NCI-H1092 treated with DMSO at 0.1 percent for 48 hours (cell line): ENCODE measurements at places on chromosomes 2 and 18.

DNA sequence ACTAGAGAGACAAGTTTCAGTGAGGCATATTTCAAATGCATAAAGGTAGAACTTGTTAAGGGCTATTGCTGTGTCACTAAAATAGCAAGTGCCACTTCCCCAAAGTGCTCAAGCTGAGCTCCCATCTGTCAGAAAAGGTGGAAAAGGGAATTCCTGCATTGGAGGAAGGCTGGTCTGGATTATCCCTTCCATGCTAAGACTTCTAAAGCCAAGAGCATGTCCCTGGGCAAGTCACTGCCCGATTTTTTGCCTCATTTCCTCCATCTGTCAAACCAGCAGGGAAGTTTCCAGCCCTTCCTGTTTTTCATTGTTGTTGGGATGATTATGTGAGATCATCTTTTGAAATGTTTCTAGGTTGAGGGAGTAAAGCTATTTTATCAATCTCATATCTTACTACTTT lies 175.5 kb downstream of the SETBP1 start:
- DNase-seq = no peak

DNA sequence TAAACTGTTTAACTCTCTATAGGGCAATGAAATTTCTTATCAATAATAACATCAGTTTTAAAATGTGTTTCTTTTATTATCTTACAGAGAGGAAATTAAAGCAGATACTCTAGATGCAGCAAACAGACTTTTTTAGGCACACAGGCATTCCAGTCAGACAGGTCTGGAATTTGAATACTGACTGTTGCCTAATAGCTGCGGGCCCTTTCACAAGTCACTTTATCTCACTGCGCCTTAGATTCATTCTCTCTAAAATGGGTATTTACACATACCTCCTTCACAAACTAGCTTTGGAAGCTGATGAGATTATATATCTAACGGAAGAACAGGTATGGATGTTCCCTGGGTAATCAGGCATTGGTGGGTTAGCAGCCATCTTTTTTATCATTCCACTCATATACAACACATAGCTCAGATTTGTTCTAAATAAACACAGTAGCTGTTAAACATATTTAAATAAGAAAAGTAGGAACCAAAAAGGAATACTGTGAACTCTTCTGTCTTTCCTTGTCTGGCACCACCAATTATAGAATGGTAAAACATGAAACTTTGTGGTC lies 104.2 kb downstream of the LRP2 start:
- DNase-seq = no peak

- DNase-seq = no peak
Measured at GRCh38 chr2:188046437-188046836, 245.2 kb upstream of the GULP1 start.

- DNase-seq = no peak
Measured at GRCh38 chr18:13370995-13371625, 152.6 kb downstream of the LDLRAD4 start.

GRCh38 chr2:20939931-20940795 lies 103.7 kb downstream of the APOB start:
- no peak for DNase-seq

GRCh38 chr18:10526561-10526949 lies 728 bp downstream of the NAPG start:
- no peak for DNase-seq

- no peak for DNase-seq
Measured at GRCh38 chr2:217886091-217886490, 116.7 kb downstream of the TNS1 start.

- DNase-seq = no peak
Measured at GRCh38 chr2:213185147-213185822, 33.9 kb upstream of the IKZF2 start.

DNA sequence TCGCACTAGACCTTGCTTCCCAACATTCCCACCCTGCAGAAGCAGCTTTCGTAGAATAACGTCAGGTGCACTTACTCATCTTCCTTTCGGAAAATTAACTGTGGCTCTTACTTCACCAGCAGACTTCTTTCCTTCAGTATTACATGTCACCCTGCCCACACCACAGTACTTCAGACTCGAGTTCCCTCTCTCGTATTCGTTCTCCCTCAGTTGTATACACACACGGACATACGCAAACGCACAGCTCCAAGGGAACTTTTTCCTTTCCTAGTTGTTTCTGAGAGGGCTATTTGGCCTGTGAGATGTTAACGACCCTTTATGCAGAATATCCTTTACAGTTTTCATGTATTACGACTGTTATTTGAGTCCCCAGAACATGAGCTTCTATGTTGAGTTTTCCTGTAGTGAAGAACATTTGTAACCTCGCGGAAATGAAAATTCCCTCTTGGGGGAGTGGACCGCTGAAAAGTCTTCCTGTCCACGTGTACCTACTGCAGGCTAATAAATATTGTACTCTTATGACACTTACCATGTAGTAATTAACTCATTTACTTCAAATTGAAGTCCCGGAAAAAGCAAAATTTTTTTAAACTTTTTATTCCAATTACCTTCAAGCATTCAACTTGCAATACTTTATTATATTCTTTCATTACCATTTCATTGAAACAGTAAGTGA lies 908 bp downstream of the ERLEC1 start:
- no peak for DNase-seq

- no peak for DNase-seq
Measured at GRCh38 chr2:137507237-137507636, 457.0 kb upstream of the HNMT start.

DNA sequence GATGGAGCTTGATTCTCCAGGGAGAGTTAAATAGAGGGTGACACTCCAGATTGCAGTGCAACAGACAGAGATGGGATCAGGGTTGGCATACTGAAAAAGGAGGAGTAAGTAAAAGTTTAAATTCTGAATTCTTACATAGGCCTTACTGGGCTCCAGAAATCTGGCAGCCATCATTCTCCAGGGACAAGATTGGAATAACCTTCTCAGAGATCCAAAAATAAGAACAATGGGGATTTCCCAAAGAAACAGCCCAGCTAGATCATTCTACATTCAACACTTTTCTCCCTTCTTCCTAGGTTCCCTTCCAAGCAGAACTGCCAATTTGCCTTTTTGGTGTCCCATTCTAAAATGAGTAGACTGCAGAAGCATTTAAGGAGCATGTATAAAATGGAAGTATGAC lies 14.9 kb upstream of the SERPINB2 start:
- no peak for DNase-seq

DNA sequence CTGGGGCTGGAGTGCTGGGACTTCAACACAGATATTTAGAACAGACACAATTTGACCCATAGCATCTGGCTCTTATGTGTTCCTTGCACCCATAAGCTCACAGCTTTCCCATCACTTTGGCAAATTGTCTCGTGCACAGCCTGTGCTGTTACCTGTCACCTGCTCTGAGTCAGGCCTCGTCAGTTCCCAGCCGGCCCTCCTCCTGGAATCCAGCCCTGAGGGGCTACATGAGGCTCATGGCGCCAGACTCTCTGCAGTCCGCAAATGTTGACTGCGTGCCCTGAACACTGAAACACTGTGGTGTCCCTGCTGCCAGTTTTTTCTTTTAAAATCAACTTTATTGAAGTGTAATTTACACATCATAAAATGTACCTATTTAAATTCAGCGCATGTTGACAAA lies 65.4 kb upstream of the BZW1 start:
- DNase-seq = no peak

DNA sequence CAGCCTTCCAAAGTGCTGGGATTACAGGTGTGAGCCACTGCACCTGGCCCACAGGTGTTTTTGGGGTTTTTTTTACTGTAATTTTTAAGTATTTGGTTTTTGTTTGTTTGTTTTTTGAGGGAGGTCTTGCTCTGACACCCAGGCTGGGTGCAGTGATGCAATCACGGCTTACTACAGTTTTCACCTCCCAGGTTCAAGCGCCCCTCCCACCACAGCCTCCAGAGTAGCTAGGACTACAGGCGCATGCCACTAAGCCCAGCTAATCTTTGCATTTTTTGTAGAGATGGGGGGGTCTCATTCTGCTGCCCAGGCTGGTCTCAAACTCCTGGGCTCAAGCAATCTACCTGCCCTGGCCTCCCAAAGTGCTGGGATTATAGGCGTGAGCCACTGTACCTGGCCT lies 7.3 kb upstream of the SLC11A1 start:
- DNase-seq = no peak

DNA sequence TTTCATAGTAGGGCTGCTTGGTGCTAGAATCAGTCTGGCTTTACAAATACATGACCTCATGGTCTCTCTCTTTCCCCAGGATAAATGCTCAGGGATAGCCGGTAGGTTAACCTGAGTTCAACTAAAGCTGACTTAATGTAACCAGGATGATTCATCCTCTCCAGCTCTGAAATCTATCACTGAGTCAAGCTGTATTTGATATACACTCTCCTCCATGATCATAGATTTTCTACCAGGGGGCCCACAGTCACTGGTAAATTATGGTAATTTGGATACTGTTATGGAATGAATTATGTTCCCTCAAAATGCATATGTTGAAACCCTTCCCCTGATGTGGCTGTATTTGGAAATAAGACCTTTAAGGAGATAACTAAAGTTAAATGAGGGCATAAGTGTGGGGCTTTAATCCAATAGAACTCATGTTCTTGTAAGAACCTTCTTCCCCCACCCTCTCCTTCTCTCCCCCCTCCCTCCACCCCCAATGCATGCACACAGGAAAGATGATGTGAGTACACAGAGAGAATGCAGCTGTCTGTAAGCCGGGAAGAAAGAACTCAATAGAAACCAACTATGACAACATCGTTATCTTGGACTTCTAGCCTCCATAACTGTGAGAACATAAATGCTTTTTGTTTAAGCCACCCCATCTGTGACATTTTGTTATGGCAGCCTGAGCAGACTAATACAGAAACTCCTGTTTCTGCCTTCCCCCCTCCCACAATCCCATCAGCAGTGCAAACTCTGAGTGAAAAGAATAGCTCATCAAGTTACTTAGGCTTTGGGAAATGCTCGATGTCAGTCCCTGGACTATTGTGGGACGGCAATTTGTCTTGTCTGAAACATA lies 134.9 kb upstream of the KYNU start:
- no peak for DNase-seq

- no peak for DNase-seq
Measured at GRCh38 chr18:45940724-45941123, 26.4 kb downstream of the EPG5 start.

- DNase-seq = no peak
Measured at GRCh38 chr2:165903406-165903805, 50.2 kb downstream of the TTC21B start.

DNA sequence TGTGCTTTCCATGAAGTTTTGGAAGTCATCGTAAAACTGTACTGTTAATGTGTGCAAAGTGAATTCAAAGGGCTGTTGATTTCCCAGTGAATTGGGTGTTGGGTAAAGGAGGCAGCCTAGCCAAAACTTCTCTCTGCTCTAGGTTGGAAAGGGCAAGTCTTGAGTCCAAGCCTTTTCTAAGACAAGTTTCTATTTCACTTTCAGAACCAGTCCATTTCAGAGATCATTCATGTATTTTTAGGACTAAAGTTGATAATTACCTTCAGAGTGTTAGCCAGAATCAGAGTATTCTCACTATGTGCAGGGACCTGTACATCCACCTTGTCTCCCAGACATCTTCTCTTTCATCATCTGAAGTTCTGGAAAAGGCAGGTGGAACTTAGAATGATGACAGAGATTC lies 636.1 kb upstream of the KLHL29 start:
- DNase-seq = no peak

DNA sequence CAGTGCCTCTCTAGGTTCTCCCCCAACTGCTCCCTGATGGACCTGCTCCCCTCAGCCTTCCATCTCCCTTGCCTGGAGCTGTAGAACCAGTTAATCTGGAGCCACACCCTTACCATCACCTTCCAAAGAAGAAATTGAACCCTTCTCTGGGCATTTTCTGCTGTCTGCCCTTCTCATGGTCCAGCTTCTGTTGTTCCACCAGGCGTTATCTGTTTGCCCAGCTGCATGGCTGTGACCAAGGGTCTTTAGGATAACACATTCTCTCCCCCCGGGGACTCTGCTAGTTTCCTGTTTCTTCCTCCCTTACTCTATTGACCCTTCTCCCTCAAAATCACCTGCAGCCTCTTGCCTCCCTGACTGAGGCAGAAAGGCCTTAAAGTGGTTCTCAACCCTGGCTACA lies 3.2 kb upstream of the ANKRD53 start:
- no peak for DNase-seq
